ENCODE measurements at places on chromosomes 5 and 9.

GRCh38 chr9:134935701-134936345 lies 18.1 kb upstream of the FCN1 start:
- no peak for DNase-seq

DNA sequence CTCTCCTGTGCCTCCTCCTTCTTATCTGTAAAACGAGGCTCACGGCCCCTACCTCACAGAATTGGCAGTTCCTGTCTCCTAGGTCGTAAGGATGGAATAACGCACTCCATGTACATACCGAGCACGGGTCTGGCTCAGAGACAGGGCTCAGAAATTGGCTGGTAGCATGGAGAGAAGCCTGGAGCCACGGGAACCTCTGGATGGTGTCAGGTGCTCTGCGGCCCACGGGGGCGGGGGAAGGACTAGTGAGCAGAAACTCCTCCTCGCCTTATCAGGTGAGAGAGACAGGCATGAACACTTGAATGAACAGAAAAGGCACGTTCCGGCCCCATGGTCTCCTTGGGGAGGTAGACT lies 15.4 kb upstream of the C5orf47 start:
- no peak for DNase-seq

- DNase-seq: no peak
These were observed 98.0 kb upstream of the PITX1 start for GRCh38 chr5:135131801-135132680.

GRCh38 chr5:58378613-58379390 lies 81.1 kb downstream of the PLK2 start:
- DNase-seq: no peak

GRCh38 chr5:146069780-146070099 lies 35.6 kb downstream of the PLAC8L1 start:
- DNase-seq: no peak

GRCh38 chr5:63854076-63854475 lies 108.2 kb downstream of the HTR1A start:
- no peak for DNase-seq

- DNase-seq: no peak
These were observed 70.9 kb downstream of the TMEM215 start for GRCh38 chr9:32854271-32854670.

DNA sequence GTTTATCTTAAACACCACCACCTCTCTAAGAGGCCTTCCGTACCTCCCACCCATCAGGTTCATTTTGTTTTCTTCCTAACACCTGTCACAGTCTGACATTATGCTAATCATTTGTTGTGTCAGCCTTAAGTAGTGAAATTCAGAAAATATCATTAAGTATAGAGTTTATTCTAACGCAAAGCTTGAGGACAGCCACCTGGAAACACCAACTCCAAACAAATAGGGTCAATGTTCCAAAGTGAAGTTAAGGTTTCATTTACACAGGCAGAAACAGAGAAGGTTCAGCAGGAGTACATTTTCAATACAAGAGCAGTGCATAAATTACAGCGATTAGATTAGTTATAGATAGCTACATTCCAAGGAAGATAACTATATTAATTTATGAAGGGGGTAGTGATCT lies 1.3 kb upstream of the SMC5 start:
- DNase-seq: no peak

- no peak for DNase-seq
These were observed 132.6 kb downstream of the GHR start for GRCh38 chr5:42555797-42556196.

DNA sequence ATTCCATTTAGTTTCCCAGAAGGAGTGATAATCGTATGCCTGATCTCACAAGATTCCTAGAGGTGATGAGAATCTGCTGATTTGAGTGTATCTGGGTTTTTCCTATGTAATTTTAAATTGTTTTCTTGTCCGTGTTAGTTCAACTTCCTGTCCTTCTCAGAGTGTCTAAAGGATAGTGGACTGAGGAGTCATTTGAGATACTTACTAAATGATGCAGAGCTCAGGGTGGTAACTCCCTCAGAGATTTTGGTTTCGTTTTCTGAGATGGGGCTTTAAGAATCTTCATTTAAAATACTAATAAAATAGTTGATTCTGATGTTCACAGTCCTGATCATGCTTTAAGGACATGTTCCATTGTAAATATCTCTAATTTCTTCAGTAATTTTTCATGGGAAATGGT lies 30.3 kb downstream of the MELK start:
- DNase-seq: no peak

DNA sequence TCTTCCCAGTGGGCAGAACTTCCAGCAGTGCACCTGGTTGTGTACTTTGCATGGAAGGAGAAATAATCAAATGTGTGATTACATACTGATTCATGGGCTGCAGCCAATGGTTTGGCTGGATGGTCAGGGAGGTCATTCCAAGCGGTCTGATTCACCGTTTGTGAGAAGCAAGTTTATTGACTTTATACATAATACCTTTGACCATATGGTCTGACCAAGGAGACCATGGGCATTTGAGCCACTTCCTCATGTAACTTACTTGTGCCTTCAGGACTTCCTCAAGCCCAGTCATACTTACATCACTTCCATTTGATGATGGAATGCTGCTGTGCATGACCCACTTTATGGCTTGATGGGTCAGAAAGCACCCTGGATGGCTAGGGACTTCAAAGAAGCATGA lies 41.1 kb downstream of the DAP start:
- DNase-seq: no peak

DNA sequence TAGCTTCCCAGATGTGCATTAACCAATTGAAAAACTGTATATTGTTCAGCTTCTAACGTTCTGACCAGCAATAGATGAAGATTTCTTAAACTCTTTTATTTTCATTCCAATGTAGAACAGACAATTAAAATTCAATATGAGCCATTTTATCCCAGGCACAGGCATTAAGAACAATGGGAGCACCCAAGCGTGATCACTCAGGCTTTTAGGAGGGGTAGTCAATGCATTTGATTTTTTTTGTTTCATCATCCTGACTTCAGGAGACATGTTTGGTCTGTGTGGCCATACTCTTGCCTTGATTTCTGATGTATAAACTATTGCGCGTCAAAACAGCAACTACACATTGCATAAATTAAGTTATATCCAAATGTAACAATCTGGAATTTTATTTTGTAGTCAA lies 653.0 kb upstream of the RORB start:
- no peak for DNase-seq

- no peak for DNase-seq
These were observed 197.7 kb downstream of the MCTP1 start for GRCh38 chr5:95086927-95087815.

DNA sequence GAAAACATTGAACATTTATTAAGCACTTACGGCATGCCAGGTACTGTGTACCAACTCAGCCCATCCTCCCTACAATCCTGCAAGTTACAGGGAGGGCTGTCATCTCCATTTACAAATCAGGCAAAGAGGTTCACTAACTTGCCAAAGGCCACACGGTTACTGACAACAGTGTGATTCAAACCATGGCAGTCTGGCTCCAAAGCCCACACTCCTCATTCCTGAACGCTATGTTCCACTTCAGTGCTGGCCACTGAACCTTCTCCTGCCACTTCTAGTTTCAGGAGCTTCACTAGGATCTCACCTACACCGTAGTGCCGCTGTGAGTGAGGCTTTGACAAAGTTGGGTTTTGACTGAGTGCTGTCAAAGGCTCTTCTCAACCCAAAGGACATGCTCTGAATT lies 7.2 kb upstream of the LIFR start:
- DNase-seq: no peak

GRCh38 chr9:11500780-11501179 lies 888.0 kb upstream of the PTPRD start:
- peak; percentile 52 for DNase-seq

- DNase-seq: no peak
These were observed 1.3 kb upstream of the ZBTB34 start for GRCh38 chr9:126859111-126859510.

DNA sequence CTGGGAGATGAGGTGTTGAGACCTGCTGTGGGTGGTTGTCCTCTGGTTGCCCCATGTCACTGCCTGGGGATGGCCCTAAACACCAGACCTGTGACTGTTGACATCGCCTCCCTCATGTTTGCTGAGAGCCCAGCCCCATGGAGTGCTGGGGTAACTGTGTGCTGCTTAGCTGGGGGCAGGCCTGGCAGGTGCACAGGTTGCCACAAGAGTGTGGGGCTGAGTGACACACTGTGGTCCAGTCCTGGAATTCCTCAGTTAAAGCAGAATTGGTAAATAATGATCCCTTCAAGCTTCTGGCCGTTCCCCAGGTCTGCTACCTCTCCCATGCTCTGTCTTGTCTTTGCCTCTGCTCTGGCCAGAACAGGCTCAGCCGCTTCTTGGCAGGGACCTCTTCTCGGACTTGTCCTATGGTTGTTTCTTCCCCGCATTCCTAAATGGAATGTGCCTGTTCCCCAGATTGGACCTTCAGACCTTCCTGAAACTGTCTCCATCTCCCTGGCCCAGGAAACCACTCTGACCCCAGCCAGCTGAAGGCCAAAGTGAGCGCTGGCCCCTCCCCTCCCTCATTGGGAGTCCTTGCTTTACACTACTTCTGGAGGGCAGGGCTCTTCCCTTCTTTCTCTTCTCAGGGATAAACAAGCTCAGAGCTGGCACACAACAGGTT lies 61.2 kb upstream of the PITX1 start:
- no peak for DNase-seq

- DNase-seq: peak; percentile 88
These were observed 430.1 kb upstream of the MEF2C start for GRCh38 chr5:89313044-89313443.

- peak; percentile 59 for DNase-seq
These were observed 263.9 kb downstream of the PAPPA start for GRCh38 chr9:116417464-116417863.

DNA sequence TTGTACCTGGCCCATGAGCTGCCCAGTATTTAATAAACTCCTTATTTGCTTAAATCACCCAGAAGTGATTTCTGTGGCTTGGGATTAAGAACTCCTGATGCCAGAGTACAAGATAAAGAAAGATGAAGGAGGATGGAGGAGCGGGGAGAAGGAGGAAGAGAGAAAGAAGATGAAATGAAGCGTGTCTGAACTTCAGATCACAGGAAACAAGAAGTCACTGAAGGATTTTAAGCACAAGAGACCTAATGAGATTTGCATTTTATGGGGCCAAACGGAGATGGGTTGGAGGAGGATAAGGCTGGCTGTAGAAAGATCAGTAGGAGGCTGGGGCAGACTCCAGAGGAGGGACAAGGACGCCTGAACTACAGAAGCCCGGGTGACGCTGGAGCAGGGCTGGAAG lies 3.1 kb downstream of the EIF4E1B start:
- DNase-seq: no peak

GRCh38 chr5:120241400-120241799 lies 222.7 kb upstream of the PRR16 start:
- no peak for DNase-seq

- no peak for DNase-seq
These were observed 1579.3 kb upstream of the CDH6 start for GRCh38 chr5:29614206-29614605.

Measured in islet precursor cell (in vitro differentiated cells).